ENCODE measurements at places on chromosomes 16 and 17.

DNA sequence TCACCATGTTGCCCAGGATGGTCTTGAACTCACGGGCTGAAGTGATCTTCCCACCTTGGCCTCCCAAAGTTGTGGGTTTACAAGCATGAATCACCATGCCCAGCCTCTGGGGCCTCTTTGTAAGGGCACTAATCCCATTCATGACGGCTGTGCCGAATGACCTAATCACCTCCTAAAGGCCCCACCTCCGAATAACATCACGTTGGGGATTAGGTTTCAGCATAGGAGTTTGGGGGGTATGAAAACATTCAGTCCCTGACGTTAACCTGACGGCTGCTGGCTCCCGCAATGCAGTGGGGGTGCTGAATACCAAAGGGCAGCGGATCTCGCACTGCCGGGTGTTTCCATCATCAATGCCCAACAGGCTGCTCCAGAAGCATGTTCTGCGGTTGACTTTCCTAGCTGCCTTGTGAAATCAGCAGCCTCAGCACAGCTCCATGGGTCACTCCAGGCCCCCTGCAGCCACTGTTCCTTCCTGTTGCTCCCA, 120.8 kb upstream of the SEC14L1 start:
- no peak for DNase-seq

DNA sequence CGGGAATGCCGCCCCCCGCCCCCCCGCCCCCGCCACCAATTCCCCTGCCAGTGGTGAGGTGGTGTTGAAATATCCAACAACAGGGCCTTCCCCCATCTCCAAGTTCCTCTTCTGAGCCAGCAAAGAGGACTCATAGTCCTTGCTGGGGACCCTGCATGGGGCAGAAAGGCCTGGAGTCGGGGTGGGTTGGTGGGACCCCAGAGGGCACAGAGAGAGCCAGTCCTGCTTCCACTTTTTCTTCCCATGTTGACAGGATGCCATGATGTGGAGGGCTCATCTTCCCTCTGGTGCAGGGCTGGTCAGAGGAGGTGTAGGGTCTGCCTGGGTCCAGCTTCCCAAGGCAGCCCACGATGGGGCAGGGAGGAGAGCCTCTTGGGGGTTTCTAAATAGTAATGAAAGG, 49.0 kb upstream of the PIK3R6 start:
- DNase-seq: no peak

DNA sequence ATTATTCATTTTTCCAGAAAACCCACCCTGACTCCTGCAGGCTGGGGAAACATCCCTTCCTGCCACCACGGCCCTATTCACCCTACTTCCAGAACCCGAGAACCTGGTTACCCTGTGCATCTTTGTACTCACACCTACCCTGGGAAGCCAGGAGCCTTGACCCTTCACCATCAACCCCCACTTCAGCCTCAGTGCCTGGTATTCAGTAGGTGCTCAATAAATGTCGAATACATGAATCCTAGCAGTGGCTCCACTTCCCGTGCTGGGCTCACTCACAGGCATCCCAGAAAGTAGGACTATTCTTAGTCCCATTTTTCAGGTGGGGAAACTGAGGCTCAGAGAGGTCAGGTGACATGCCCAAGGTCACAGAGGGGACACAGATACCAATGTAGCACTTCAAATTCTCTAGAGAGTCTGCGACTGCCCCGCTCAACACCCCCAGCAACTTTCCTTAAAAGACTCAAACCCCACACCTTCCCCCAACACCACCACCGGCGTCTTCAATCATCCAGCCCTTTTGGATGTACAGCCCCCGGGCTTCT, 36.1 kb upstream of the CMIP start:
- DNase-seq: no peak

DNA sequence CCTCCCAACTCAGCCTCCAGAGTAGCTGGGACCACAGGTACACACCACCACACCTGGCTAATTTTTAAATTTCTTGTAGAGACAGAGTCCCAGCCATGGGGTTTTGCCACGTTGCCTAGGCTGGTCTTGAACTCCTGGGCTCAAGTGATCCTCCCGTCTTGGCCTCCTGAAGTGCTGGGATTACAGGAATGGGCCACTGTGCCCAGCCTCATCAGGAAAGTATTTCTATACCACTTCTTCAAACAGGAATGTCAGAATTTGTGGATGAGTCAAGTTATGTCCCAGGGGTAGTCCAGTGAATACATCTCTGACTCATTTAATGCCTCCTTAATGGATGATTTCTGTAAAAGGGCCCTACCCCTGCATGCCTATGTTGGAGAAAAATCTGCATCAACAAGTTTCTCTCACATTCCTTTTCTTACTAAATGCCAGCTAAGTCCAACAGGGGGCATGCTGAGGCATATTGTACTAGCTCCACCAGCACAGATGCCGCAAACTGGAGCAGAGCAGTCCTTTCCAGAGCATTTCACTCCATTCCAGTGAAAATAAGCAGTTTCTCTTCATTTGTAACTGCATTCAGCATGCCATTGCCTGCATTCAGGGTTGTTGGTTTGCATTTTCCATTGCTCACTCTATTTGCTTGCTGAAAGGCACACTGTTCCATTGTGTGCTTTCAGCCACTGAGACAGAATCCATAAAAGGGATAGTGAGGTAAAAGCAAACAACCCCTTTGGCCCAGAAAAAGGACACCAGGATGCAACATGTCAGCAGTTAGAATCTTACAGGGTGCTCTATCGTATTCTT, 5.3 kb upstream of the CAVIN1 start:
- peak; percentile 59 for DNase-seq

DNA sequence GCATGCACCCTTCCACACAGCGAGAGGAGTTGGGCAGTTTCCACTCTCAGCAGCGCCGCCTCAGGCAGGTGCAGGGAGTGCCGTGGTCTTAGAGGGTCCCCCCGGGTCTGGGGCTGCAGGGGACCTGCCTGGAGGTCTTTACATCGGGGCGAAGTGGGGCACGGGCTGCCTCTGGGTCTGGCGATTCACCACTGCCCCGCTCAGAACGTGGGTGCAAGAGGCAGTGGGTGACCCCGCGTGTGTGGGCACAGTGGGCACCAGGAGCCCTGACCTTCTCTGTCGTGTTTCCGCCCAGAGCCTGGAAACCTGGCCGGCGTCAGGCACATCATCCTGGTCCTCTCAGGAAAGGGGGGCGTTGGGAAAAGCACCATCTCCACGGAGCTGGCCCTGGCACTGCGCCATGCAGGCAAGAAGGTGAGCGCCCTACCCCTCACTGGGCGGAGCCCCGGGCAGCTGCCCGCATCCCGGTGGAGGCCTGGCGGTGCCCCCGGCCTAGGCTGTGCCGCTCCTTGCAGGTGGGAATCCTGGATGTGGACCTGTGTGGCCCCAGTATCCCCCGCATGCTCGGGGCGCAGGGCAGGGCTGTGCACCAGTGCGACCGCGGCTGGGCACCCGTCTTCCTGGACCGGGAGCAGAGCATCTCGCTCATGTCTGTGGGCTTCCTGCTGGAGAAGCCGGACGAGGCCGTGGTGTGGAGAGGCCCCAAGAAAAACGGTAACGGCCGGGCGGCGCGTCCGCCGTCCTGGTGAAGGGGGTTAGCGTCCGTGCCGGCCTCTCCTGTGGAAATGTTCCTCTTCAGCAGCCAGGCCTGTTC, 3.7 kb downstream of the NUBP2 start:
- peak; percentile 56 for DNase-seq

DNA sequence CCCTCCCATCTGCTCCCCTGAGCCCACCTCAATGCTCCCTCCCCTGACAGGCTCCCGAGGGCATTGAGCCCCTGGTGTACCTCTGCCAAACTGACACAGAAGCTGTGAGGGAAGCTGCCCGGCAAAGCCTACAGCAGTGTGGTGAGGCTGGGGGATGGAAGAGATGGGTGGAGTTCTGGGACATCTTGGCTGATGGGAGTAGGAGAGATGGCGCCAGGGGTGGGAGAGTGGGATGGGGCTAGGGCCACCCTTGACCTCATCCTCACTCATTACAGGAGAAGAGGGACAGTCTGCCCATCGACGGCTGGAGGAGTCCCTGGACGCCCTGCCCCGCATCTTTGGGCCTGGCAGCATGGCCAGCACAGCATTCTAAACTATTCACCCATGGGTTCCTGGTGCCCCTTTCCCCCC, 16.2 kb upstream of the CTCF start:
- DNase-seq: no peak

GRCh38 chr17:9865586-9865985, 39.5 kb downstream of the RCVRN start:
- DNase-seq: no peak

- DNase-seq: peak; percentile 22
These were observed 3.3 kb downstream of the PMP22 start for GRCh38 chr17:15261802-15262290.

DNA sequence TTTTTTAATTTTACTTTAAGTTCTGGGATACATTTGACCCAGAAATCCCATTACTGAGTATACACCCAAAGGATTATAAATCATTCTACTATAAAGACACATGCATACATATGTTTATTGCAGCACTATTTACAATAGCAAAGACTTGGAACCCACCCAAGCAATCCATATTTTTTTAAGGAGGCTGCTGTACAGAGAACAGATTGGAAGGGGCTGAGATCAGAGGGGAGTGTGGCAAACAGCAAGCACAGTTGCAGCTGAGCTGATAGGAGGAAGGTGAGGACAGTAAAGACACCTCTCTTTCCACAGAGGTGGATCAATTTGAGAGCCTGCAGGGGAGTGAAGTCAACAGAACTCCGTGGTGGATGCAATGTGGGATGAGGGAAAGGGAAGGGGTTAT, 10.2 kb upstream of the TMEM238L start:
- no peak for DNase-seq

DNA sequence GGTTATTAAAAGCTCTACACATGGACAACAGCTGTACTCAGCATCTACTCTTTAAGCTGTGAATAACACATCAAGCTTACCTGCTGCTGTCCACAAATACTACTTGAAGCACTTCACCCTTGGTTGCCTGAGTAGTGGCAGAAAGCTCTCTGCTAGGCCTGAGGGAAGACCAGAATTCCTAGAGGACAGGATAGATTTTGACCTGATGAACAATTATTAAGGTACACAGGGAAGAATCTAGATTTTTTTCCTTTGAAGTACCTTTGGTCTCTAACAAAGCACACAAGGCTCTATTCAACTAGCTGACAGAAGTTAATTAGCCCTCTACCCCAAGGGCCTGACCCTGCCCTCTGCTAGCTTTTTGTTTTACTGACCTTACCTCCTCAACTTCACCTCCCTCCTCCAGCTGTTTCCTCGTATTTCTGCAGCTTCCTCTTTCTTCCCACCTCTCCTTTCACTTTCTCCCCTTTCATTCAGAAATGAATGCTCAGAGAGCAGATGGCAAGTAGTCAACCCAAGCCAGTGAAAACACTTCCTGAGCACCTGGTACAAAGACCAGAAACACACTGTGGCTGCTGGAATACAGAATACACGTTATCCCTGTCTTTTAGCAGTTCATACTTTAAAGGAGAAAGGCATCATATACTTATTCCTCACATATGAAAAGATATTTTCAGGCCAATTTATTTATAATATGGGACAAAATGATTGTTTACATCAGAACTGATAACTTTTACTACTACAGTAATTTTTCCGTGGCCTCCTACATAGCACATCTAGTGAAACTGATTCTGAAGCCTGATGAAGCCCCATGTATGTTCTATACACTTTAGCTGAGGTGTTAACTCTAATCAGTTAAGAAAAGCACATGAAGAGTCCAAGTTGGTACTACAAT, 5.7 kb upstream of the VEZF1 start:
- DNase-seq: no peak

GRCh38 chr17:8838551-8839095, 28.9 kb downstream of the PIK3R6 start:
- DNase-seq: no peak

DNA sequence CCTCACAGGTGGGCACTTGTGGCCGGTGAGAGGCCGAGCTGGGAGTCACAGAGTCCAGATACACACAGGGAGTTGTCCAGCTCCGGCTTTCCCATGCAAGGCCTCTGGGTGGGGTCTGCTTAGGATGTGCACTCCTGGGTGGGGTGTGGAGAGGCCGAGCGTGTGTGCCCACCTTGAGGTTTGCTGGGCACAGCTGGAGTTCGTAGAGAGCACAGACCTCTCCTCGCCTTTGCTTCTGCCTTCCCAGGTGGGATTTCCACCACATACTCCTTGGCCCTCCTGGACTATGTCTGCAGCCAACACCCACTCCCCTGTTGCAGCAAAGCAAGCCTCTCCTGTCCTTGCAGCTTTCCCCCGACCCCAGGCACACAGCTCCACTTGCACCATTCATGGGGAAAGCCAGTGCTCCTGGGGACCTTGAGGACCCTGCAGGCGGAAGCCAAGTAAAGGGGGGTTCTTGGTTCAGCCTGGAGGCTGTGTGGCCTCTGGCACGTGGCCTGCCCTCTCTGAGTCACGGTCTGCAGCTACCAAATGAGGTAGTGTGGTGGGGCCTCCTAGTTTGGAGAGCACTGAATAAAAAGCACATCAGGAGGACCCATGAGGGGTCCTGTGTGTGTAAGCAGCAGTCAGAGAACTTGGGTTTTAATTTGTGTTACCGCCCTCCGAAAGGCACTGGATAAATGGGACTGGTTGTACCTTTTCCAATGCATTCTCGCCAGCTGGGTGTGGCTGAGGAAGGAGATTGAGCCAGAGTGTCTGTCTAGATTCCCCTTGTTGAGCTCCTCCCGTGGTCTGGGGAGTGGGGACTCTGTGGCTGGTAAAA, 31.5 kb downstream of the MPRIP start:
- DNase-seq: no peak

GRCh38 chr16:69465881-69466280, 41.5 kb downstream of the CYB5B start:
- DNase-seq: no peak

DNA sequence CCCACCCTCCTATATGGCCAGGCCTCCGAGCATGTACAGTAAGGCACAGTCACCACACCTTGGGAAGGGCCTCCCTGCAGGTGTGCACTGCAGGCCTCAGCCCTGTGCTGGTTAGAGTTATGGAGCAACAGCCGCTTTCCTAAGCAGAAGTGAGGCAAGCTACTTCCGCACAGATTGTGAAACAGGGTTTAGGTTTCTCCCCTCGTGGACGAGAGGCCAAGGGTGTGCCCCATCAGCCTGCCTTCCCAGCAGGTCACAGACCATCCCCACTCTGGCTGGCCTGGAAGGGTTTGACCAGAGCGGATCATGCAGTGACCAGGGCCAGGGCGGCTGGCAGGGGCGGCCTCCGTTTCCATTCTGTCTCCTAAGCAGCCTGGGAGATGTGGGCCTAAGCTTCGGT, 4.7 kb downstream of the MSRB1 start:
- DNase-seq: no peak

DNA sequence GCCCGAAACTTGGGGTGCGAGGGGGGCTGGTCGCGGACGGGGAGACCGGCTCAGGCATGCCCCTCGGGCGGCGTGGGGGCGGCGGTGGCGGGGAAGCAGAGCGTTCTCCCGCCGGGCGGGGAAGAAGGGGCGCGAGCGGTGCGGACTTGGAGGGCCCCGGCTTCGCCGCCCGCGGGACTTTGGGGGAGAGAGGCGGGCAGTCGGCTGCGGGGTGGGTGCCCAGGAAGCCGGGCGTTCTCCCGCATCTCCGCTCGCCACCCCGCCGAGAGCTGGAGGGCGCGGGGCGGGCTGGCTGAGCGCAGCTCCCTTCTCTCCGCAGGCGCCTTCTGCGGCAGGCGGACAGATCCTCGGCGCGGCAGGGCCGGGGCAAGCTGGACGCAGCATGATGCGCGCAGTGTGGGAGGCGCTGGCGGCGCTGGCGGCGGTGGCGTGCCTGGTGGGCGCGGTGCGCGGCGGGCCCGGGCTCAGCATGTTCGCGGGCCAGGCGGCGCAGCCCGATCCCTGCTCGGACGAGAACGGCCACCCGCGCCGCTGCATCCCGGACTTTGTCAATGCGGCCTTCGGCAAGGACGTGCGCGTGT, 772 bp downstream of the NTN1 start:
- peak; percentile 42 for DNase-seq

Data from WTC11 (cell line).